H4 (cell line): ENCODE measurements at places on chromosomes 4 and X.

GRCh38 chr4:143337600-143338287, 1.1 kb downstream of the GAB1 start:
- DNase-seq: peak; percentile 30

GRCh38 chr4:159673221-159673620, 570.3 kb downstream of the RAPGEF2 start:
- no peak for DNase-seq

- DNase-seq: no peak
Observed at GRCh38 chr4:118772767-118773428, 63.0 kb downstream of the SEC24D start.

GRCh38 chr4:87239821-87240220, 19.4 kb upstream of the KLHL8 start:
- no peak for DNase-seq
